Thymus (tissue), 14 donors: ENCODE measurements at places on chromosomes 1 and 21.

- DNase-seq: no peak
Measured at GRCh38 chr1:14672005-14672404, 73.5 kb downstream of the KAZN start.

- DNase-seq: no peak
Measured at GRCh38 chr1:65421351-65422025, 1.0 kb downstream of the LEPR start.

- no peak for DNase-seq
Measured at GRCh38 chr1:118262865-118263264, 77.8 kb upstream of the SPAG17 start.

- DNase-seq: no peak
Measured at GRCh38 chr1:184156521-184157393, 105.2 kb downstream of the TSEN15 start.

GRCh38 chr1:112011202-112011601 lies 21.7 kb upstream of the KCND3 start:
- no peak for DNase-seq

- no peak for DNase-seq
Measured at GRCh38 chr1:163291461-163291860, 30.3 kb upstream of the NUF2 start.

DNA sequence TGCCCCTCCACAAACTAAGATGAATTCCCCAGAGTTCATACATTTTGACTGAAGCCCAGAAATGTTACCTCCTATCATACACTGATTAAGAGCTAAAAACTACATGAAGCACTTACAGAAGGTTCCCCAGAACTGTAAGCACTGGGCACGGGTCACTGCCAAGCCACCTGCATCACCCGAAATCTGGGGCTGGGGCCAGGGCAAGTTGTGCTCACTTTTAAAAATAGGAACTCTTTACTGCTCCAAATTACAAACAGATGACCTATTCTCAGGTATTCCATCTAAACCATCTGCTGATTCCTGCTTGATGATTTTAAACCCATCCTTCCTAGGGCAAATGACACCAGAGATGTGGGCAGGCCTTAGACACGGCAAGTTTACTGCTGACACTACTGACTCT lies 4.8 kb downstream of the SETD4 start:
- DNase-seq: no peak

- DNase-seq: no peak
Measured at GRCh38 chr1:99131546-99131945, 126.9 kb upstream of the PLPPR5 start.

DNA sequence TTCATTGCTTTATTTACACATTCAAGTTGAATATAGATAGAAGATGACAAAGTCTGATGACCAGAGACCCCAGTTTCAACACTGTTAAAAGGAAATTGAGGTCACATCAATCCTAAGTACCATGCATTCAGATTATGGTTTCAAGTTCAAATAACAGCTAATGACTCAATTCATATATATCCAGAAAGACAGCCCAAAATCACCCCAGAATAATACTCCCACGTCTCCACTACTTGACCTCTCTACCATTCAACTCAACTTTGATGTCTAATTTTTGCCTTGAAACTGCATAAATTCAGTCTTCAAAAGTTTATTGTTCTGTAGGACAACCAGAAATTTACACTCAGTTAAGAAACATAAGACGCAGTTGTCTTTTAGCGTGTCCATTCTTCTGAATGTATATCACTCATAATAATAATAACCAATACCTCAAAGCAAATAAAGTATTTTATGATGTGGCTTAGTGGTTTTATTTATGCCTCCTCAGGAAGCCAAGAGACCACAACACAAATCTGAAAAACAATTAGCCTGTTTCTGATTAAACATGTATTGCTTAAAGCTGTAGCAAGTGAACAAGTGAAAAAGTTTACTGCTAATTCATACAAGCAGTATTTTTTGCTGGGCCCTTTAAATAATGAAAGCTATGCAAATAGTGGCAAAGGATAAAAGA lies 569.0 kb downstream of the LTN1 start:
- no peak for DNase-seq

DNA sequence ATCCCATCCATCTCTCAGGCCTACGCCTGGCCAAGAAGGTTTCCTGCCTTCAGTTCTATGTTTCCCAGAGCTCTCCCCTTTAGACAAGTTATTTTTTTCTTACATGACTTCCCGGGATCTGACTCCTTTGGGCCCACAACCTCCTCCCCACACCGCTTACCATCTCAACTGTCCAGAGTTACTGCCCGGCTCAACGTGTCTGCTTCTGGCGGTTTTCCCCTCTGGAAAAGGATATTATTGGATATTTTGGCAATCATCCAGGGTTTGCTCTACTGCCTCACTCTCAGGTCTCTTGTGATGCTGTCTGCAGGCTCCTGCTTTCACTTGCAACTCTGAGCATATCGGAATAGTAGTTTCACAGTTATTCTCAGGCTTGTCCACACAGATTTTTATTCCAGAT lies 318.2 kb upstream of the CAMK1G start:
- no peak for DNase-seq

GRCh38 chr1:181802466-181802865 lies 259.0 kb downstream of the ZNF648 start:
- no peak for DNase-seq

DNA sequence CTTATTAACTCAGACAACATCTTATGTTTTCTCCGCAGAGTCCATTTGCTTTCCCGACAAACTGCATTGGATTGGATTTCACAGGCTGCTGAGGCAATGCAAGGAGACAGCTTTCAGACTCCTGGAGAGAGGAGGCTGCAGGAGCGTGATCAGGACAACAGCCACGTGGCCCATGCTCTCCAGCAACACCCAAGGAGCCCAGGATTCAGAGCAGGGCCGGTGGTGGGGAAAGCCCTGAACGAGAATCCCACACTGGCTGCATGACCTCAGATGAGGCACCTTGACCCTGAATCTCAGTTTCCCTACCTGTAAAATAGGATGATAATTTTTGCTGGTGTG lies 78.3 kb upstream of the NFASC start:
- DNase-seq: no peak

- no peak for DNase-seq
Measured at GRCh38 chr1:227437495-227438008, 119.3 kb upstream of the CDC42BPA start.

DNA sequence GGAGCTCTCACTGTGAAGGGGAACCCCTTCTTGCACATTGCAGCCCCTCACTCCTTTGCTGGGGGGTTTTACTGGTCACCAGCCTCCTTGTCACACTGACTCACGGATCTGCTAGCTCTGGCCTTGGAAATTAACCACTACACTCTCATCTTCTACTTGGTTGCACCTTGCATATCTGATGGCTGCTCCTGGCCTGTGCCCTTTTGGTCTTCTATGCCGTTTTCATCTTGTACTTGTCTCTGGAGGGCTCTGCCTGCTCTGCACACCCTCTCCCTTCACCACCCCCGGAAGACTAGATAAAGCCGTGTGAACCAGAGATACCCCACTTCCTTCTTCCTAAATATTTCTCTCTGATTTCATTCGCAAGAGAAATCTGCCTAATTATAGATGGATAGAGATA lies 44.6 kb downstream of the CD247 start:
- no peak for DNase-seq

DNA sequence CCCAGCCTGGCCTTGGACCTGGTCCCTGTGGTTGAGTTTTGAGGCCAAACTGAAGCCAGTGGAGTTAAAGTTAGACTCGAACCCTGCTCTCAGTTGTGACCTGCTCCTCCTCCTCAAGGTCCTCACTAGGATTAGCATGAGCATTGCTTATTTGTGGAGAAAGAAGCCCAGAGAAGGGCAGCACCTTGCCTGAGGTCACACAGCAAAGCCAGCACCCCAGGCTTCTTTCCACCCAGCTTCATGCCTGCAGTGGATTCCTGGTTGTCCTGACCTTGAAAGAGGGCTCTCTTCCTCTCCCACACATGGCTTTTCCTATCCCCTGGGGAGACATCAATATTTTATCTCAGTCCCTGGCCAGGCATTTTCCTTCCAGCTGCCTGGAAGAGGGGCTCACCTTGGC lies 2.8 kb downstream of the LDLRAP1 start:
- no peak for DNase-seq

- DNase-seq: no peak
Measured at GRCh38 chr1:27361044-27361402, 5.7 kb downstream of the MAP3K6 start.

DNA sequence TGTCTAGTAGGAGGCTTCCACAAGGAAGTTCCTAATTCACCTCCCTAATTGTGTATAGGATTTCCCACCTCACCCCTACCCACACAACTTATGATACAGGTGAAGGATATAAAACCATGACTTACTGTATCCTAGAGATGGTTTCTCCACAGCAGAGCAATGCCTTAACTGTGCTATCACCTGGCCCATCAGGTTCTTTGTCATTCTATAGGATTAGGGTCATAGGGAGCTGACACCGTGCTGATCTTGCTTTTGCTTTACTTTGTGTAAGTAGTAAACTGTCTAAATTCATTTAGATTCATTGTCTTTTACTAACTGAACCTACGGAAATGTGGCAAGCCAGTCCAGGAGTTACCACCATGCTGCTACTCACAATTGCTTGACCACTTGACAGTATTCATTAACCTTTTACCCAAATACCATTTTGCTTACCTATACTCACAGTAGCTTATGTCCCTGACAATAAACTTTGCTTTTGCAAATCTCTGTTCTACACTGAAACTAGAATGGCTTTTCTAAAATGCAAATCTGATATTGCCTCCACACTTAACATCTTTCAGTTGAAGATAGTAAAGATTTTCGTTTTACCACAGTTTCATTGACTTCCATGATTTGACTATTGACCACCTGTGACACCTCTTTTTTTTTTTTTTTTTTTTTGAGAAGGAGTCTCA lies 147.6 kb downstream of the IFI44 start:
- DNase-seq: no peak

GRCh38 chr1:43018121-43018520 lies 59.5 kb upstream of the SLC2A1 start:
- no peak for DNase-seq
